Uterus (tissue), 4 donors: ENCODE measurements at places on chromosomes 7 and 10. TPM values are rescaled to one million over a fixed set of nuclear protein-coding genes. Genes with fewer than 3 reads are reported as not detected.

GRCh38 chr7:69823151-69823744 lies 225.0 kb downstream of the AUTS2 start:
- DNase-seq: no peak

The ZKSCAN1 gene
- total RNA-seq: 96.7 TPM

GRCh38 chr7:25396668-25397067 lies 168.4 kb upstream of the NPVF start:
- no peak for DNase-seq

- DNase-seq: no peak
Observed at GRCh38 chr10:8489823-8490222, 435.3 kb downstream of the GATA3 start.

The OR2A42 gene
- not detected for total RNA-seq

DNA sequence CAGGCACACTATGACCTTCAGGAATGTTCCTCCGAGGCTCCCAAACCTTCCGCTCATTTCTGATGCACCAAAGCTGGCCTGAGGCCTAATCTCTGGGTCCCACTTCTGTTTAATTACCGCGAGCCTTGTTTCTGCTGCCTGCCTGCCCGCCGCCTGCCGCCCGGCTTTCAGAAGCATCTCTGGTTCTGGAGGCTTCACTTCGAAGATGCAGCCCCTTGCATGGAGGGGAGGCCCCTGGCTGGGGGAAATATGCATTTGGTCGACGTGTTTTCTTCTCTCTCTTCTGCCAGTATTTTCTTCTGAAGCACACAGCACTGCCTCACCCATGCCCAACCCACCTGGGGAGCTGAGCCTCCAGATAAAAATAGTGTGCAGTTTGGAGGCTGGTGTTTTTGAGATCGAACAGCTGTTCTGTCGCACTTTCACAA lies 166.9 kb downstream of the PAXIP1 start:
- DNase-seq: no peak

GRCh38 chr10:37067576-37067975 lies 57.8 kb upstream of the ANKRD30A start:
- DNase-seq: no peak

The SLIT1 gene
- total RNA-seq: 0.35 TPM

GRCh38 chr7:7183061-7183837 lies 905 bp downstream of the C1GALT1 start:
- DNase-seq: no peak

The LBX1 gene
- not detected for total RNA-seq

- no peak for DNase-seq
Observed at GRCh38 chr10:109991266-109991855, 16.4 kb upstream of the ADD3 start.

GRCh38 chr7:139750459-139751095 lies 27.2 kb downstream of the HIPK2 start:
- DNase-seq: no peak

DNA sequence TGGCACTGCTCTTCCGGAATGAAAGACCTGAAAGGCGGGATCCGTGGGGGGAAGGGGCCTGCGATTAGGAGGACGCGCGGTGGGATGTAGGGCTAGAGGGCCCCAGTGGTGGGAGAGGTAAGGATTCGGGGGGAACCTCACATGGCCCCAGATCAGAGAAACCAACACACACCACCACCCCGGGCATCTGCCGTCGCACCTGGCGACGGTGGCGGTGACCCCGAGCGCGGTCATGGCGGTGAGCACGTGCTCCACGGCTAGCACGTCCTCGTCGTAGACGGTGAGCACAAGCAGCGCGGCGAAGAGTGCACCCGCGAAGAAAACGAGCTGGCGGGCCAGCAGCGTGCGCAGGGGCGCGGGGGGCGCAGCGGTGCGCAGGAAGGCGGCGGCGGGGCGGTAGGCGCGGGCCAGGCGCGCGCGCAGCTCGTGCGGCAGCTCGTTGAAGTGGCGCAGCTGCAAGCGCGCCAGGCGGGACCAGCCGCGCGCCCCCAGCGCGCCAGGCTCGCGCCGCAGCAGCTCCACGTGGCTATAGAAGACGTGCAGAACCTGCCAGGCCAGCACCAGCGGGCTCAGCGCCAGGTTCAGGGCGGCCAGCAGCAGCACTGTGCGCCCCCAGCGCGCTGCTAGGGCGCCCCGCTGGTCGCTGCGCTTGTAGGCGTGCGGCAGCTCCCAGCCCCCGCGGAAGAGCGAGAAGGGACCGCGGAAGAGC lies 5.7 kb downstream of the ATG9B start:
- DNase-seq: no peak

- no peak for DNase-seq
Observed at GRCh38 chr10:10128387-10128786, 889.3 kb upstream of the CELF2 start.

The NFE2L3 gene
- 3.6 TPM for total RNA-seq

The NIPSNAP2 gene
- 77.6 TPM for total RNA-seq
